Activated CD4-positive, alpha-beta T cell treated with anti-CD3 and anti-CD28 coated beads, Interleukin-2, amount 50 U/mL, for 4 hours (primary cell): ENCODE measurements at places on chromosomes 3 and 15.
A peak's percentile ranks its signal among the peaks of the same experiment; 100 is the strongest.

- DNase-seq: no peak
Measured at GRCh38 chr3:67472674-67473201, 181.7 kb downstream of the SUCLG2 start.

DNA sequence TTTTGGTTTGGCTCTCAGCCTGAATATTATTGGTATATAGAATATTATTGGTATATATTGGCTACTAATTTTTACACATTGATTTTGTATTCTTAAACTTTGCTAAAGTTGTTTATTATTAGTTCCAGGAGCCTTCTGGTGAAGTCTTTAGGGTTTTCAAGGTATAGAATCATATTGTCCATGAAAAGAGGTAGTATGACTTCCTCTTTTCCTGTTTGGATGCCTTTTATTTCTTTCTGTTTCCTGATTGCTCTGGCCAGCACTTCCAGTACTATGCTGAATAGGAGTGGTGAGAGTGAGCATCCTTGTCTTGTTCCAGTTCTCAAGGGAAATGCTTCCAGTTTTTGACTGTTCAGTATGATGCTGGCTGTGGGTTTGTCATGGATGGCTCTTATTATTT, 107.3 kb upstream of the LIPC start:
- no peak for DNase-seq

DNA sequence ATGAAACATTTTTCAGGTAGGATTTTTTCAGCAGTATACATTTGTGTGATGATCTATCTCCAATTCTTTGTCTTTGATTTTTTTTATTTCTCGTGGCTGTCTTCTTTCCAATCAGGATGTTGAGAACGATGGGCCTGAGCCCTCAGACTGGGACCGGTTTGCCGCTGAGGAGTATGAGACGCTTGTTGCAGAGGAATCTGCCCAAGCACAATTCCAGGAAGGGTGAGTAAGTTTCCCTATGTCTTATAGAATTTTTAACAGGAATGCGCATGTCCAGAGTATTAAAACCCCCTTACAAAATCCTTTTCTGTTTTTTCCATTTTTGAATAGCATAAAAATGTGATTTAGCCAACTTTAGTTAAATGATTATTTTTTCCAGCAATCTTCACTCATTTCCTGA, 90.0 kb downstream of the MSL2 start:
- DNase-seq: no peak

- DNase-seq: no peak
Measured at GRCh38 chr3:99716463-99716995, 78.1 kb downstream of the COL8A1 start.

GRCh38 chr15:96416934-96417759, 86.6 kb downstream of the NR2F2 start:
- no peak for DNase-seq

DNA sequence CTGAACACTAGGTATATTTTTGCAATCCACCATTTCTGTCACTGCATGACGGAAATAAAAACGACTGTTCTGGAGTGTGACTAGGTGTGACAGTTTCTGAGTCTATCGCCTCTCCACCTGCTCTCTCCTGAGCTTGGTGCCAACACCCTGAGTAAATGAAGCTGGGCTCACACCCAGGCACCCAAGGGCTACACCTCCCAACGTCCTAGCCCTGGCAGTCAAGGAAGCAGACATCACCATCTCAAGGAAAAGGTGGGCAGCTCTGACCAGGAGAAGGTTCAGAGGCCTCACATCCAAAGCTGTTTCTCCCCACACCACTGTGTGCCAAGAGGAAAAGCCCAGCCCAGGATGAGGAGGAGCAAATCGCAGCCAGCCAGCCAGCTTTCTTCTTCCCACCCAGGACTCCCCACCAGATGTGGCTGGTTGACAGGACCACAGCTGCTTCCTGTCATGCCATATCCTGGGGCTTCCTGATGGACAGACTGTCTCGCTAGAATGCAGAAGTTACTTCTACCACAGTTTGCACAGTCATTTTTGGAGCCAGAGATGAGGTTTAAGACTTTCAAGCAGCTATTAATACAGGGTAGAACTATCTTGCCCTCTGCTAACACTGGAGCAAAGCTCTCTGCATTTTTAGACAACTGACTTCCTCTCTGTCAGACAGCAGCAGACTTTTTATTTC, 3.3 kb downstream of the SCAMP2 start:
- DNase-seq: no peak

- no peak for DNase-seq
Measured at GRCh38 chr3:126287536-126288241, 69.5 kb downstream of the KLF15 start.

DNA sequence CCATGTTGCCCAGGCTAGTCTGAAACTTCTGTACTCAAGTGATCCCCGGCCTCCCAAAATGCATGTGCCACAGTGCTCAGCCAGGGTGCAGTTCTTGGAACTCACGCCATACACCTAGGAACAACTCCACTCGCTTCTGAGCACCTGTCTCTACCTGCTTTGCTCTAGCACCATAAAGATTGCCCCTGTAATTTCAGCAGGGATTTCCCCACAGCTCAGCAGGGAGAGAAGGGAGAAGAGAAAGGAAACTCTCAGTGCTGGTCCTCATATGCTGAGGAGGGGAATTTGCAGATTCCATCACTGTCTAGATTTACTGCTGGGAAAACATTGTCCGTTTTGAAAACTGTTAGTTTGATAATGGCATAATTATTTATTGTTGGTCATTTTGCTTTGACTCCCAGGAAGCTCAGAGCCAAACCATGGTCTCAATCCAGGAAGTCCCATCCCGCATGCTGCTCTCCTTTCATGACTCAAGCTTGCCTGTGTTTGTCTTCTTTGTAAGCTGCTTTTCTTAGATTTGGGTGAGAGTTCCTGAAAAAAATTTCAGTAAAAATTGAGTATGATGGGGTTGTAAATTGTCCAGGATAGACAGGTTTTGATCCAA, 24.2 kb downstream of the TRIM71 start:
- no peak for DNase-seq

- no peak for DNase-seq
Measured at GRCh38 chr3:194620196-194620595, 13.0 kb downstream of the TMEM44 start.

DNA sequence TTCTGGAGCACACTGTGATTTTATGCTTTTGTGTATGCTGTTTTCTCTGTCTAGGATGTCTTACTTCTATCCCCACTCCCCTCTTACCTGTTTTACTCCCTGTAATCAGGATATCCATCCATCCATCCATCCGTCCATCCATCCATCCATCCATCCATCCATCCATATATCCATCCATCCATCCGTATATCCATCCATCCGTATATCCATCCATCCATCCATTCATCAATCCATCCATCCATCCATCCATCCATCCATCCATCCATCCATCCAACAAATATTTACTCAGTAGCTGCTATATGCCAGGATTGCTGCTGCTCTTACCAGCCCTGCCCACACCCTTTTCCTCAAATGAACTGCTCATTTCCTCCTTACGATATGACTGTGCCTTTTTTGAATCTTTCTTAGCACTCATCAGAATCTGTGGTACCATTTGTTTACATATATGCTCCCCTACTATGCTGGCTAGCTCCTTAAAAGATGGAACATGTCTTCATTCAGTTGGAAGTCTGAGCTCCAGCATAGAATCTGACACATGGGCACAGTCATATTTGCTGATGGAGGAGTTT, 35.2 kb downstream of the USP13 start:
- DNase-seq: no peak

DNA sequence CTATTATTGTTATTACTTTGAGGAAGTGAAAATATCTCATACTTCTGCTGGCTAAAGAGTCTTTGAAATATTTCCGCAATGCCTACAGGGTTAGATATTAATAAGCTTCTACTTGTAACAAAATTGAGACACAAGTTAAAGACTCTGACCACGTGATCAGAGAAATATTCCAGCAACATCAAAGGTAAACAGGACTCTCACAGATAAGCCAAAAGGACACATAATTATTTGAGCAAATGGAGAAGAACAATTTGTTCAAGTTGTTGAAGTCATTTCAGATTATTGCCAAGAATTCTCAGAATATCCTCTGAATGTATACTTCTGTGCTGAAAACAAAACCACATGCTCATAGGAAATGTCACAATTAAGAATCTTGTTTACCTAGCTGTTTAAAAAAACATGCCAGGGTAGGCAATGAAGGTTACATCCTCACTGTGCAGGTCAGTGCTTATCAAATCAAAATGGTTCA, 225.8 kb upstream of the ALCAM start:
- DNase-seq: no peak

GRCh38 chr3:128226795-128227395, 73.6 kb downstream of the EEFSEC start:
- DNase-seq: no peak

- DNase-seq: no peak
Measured at GRCh38 chr3:184619369-184619768, 57.8 kb downstream of the EPHB3 start.

GRCh38 chr15:77186594-77187011, 115.7 kb upstream of the TSPAN3 start:
- DNase-seq: no peak

DNA sequence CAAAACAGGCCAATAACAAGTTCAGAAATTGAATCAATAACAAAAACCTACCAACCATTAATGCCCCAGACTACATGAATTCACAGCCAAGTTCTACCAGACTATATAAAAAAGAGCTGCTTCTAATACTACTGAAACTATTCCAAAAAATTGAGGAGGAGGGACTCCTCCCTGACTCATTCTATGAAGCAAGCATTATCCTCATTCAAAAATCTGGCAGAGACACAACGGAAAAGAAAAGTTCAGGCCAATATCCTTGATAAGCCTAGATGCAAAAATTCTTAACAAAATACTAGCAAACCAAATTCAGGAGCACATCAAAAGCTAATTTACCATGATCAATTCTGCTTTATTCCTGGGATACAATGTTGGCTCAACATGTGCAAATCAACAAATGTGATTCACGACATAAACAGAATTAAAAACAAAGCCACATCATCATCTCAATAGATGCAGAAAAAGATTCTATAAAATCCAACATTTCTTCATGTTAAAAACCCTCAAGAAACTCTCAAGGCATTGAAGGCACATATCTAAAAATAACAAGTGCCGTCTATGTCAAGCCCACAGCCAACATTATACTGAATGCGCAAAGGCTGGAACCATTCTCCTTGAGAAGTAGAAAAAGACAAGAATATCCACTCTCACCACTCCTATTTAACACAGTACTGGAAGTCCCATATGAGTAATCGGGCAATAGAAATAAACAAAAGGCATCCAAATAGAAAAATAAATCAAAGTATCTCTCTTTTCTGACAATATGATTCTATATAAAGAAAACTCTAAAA, 573.6 kb upstream of the GRM7 start:
- no peak for DNase-seq

- no peak for DNase-seq
Measured at GRCh38 chr3:193016437-193016901, 98.8 kb upstream of the MB21D2 start.

- no peak for DNase-seq
Measured at GRCh38 chr3:13132281-13132680, 59.1 kb upstream of the IQSEC1 start.

DNA sequence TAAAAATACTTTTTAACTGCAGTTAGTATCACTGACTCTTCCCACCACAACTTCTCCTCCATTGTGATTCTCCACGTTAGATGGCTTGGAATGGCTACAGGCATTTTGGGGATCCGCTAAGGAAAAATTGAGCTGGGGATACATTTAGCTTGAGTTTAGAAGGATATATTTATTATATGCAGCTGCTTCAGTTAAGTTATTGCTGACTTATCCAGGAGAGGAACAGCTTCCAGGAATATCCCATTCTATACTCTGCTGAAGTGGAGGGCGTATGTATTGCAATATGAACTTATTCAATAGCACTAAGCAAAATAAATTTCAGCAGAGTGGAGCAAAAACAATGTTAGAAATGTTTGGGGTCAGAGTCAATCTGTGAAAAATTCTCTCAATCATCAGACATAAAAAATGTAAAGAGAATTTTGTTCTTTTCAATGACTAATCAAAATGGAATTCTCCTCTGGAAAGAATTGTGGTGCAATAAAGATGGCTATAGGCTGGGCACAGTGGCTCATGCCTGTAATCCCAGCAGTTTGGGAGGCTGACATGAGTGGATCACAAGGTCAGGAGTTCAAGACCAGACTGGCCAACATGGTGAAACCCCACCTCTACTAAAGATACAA, 84.7 kb downstream of the NCEH1 start:
- no peak for DNase-seq

GRCh38 chr3:194687638-194688199, 2.0 kb downstream of the FAM43A start:
- peak; percentile 60 for DNase-seq

- no peak for DNase-seq
Measured at GRCh38 chr3:24305795-24306467, 188.7 kb downstream of the THRB start.

DNA sequence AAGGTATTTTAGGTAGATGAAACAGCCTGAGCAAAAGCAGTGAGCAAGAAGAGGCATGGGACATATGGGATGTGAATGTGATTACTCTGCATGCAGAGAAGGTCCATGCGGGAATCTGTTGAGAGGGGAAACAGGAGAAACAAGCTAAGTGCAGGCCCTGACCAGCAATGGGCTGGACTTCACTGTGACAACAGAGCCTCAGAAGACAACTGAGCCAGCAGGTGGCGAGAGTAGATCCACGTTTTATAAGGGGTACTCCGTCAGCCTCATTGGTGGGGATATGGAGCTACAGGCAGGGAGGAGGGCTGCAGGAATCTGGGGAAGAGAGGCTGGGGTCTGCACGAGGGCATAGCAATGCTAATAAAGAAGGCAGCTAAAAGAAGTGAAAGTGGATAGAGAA, 405.9 kb upstream of the LMCD1 start:
- no peak for DNase-seq

- DNase-seq: no peak
Measured at GRCh38 chr3:58585994-58586393, 8.8 kb upstream of the FAM107A start.

DNA sequence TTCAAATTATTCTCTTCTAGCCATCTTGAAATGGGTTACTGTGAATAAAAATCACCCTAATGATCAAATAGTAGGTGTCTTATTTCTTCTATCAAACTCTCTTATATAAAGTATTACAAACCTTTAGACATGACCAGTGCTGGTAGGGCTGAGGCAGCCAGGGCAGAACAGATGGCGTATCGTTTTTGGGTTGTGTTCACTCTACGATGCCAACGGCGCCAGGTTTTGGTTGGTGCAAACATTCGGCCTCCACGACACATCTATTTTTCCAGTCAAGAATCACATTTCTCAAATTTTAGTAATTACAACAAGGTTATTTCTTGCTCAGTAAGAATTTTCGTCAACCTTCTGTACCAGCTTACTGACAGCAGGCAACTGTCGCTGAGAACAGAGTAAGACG, 2.2 kb downstream of the RPL4 start:
- DNase-seq: no peak

GRCh38 chr15:75995611-75996010, 16.6 kb downstream of the NRG4 start:
- no peak for DNase-seq

- no peak for DNase-seq
Measured at GRCh38 chr15:54687628-54688027, 509.1 kb downstream of the RSL24D1 start.
